Activated naive CD8-positive, alpha-beta T cell treated with anti-CD3 and anti-CD28 coated beads for 36 hours (primary cell): ENCODE measurements at places on chromosomes 1 and 21.

GRCh38 chr1:183416850-183417771 is 1.1 kb downstream of the NMNAT2 start:
- peak; percentile 58 for DNase-seq

DNA sequence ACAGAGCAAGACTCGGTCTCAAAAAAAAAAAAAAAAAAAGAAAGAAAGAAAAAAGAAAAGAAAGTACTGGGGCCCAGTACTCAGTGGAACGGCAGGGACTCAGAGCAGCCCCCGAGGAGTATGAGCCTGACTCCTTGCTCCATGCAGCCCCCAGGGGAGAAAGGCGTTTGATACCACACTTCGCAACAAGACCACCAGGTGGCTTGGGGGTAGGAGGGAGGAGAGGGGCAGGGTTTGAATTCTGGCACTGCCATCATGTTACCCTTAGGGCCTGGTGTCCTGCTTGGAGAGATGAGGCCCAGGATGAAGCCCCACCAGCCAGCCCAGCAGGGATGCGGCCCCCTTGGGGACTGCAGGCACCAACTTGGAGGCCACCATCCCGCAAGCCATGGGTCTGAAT is 321.3 kb upstream of the VAMP3 start:
- DNase-seq = no peak

DNA sequence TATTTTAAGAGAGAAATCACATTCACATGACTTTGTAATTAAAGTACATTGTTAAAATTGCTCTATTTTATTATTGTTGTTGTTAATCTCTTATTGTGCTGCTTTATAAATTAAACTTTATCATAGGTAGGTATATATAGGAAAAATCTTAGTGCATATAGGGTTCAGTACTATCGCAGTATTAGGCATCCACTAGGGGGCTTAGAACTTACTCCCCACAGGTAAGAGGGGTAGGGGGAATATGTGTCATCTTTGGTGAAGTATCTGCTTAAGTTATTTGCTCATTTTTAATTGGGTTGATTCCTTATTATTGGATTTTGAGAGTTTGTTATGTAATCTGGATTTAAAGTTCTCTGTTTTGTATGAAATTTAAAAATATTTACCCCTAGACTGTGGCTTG is 385.2 kb downstream of the DUSP10 start:
- no peak for DNase-seq

GRCh38 chr1:174740249-174740968 is 259.3 kb upstream of the CACYBP start:
- no peak for DNase-seq
